Astrocyte (in vitro differentiated cells and primary cell): ENCODE measurements at places on chromosomes 3 and 15. TPM values are rescaled to one million over a fixed set of nuclear protein-coding genes. Genes with fewer than 3 reads are reported as not detected.

Gene APBA2
- total RNA-seq: 12.7 and 15.2 TPM in 2 replicates

Gene SMCO1
- not detected in 2 replicates for total RNA-seq

- H3K36me3 ChIP-seq: no peaks in the 10 kb centered on the region
- H3K4me1 ChIP-seq: peaks cover 10% of the 10 kb centered on the region
- peak within 1 kb of the TSS; percentile 90 for H3K27ac ChIP-seq
- H3K27me3 ChIP-seq: no peaks in the 10 kb centered on the region
- peak within 1 kb of the TSS; percentile 80 for H3K4me3 ChIP-seq
These were observed at the start of gene SUCLG2 for GRCh38 chr3:67654099-67654843. SUCLG2 (minus strand) TSS chr3:67654612; CDS start chr3:67654586, 26 bp downstream.

Gene LRRC49
- 4.7 and 6.8 TPM in 2 replicates for total RNA-seq

DNA sequence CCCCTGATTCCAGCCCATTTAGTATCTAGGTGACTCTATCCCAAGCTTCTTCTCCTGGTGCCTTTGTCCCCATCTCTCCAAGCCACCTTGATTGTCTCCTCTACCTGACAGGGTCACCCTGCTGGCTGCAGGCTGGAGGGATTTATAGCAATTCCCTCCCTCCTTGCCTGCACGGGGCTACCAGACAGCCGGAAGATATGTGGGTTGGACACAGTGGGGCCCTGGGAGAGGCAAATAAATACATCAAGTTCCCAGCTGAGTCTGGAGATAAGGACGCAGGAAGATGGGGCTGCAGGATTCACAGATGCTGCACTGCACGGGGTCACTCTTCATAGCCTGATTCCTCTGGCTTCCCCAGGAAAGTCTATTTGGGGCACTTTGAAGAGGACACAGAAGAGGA, 9.3 kb upstream of the ISLR2 start:
- no peak overlapping the region for H3K4me3 ChIP-seq
- DNase-seq: no peak
- no peaks in the 10 kb centered on the region for H3K4me1 ChIP-seq
- no peak overlapping the region for H3K27ac ChIP-seq
- H3K27me3 ChIP-seq: peaks cover 34% of the 10 kb centered on the region
